ENCODE measurements at places on chromosomes 5 and 9.

- DNase-seq = no peak
Measured at GRCh38 chr9:125444166-125444565, 182.5 kb downstream of the GAPVD1 start.

DNA sequence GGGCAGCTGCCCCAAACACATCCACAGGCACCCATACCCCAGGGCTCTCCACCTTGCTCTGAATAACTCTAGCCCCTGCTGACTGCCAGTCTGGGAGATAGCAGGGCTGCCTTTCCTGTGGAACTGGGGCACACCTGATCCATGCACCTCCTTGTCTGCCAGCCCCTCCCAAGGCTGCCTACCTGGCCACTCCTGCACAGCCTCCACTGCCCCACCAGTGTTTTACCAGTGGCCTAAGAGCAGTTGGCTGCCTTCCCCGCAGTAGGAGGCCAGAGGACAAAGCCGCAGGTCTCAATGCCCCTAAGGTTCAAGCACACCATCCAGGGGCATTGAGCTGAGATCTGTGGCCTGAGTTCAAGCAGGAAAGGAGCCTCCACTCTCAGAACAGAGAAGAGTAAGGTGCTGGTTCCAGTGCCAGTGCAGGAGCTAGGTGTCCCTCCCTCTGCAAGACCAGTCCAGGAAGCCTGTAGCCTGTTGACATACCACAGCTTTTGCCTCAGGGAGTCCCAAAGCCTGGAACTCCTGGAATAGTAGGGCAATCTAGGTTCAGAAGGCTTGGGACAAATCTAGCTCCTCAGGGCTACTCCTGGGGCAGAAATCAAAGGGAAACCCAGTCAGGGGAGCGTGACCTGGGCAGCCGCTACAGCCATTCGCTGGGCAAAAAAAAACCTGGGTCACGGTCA is 514.5 kb upstream of the PTGER4 start:
- DNase-seq = no peak

DNA sequence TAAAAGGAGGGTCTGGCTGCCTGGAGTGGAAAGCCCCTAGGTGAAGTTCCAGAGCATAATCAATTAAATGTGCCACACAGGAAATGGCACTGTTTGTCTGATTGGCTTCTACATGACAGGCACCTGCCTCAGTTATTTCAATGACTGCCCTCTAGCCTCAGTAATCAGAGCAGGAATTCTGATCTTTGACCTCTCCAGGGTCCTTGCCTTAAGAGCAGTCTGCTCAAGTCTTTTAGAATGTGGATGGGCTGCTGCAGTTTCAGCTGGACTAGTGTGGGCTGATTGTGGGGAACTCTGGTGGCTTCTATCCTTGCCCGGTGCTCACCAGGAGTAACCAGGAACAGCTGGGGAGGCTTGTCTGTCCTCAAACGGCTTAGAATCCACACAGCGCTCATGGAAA is 98.9 kb downstream of the LIX1 start:
- DNase-seq = no peak

DNA sequence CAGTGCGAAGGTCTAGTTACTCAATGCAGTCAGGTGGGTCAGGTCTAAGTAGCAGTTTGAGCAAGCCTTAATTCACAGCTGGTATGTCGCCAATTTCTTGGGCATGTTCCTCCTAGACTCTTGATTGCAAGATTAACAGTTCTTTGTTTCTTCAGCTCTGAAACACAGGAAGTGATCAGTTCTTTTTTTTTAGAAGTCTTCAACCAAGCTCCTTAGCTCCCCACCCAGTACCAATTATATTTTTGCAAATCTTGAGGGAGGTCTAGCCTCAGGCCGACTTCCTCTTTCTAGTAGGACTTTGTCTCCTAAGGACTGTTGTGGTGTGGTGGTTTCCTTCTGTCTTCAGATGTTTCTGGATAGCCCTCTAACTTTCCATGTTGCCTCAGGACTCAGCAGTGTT is 2054.2 kb downstream of the MAT2B start:
- DNase-seq = no peak

DNA sequence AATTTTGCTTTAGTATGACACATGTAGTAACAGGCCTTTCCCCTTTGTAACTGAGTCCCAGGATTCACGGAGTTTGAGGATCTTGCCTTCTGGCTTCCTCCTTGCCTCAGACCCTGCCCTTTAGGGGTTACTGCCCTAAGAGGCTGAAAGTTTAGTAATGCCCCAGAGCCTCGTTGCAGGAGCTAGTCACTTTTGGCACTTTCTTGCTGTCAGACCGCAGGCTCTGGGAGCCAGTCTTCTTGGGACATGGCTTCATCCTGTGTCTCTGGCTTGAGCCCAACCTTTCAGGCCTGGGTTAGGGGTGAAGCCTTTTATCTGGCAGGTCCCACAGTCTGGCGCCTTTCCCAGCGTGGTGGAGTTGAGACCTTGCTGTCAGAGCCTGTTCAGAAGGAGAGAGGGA is 185.6 kb upstream of the DMRT1 start:
- DNase-seq = no peak

- DNase-seq = no peak
Measured at GRCh38 chr5:27876071-27876470, 837.7 kb upstream of the CDH9 start.

DNA sequence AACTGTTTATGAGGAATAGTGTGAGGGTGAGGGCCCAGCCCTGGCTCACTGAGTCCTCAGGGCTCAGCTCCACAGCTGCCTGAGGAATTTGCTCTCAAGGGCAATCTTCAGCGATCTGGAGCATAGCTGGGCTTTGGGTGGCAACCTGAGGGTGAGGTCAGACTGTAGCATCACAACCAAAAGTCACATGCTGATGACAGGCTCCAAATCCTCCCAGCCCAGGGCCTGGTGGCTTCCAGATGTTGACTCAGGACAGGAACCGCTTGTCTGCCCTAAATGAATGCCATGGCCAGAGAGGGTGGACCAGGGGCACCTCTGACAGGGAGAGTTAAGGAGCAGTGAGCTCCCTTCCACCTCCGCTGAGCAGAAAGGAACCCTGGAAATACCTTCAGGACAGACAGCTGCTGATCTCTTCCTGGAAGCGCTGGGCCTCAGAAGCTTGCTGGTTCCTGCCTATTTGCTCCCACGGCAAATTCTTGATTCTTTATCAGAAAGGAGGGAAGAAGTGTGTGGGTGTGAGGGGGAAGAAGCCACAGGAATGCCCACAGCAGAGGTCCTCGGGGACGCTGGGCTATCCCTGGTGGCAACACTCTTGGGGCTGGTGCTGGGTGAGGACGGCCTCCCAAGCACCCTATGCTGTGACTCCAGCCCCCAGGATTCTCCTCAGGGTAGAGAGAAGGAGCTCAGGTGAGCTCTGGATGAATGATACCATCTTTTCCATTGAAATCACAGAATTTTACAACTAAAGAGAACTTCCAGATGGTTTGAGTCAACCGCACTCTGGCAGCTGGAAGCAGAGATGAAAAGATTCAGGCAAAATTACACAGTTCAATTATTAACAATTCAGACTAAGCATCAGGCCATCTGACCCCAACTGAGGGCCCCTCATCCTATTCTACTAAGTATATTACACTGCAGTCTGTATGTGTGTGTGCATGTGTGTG is 13.8 kb upstream of the CTSL start:
- no peak for DNase-seq

DNA sequence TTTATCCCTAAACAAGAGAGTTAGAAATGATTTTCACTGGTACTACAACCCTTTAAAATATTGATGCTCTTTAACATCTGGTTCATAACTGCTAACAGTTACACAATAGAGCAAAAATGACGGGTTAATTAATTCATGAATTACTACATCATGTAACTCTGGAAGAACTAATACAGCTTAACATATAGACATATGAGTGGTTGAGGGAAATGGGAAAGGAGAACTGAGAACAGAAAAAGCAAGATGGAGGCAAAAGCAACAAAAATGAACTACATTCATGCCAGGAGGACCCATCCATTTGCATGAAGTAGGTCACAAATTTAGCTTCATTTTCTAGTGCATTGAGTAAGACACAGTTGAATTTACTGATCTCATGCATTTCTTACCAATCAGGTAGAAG is 61.8 kb downstream of the C9 start:
- DNase-seq = no peak

GRCh38 chr5:153661897-153662296 is 171.4 kb downstream of the GRIA1 start:
- no peak for DNase-seq
